ENCODE measurements at places on chromosomes 1 and 21.

- peak; percentile 29 for DNase-seq
Observed at GRCh38 chr1:169250022-169250421, 117.6 kb downstream of the NME7 start.

DNA sequence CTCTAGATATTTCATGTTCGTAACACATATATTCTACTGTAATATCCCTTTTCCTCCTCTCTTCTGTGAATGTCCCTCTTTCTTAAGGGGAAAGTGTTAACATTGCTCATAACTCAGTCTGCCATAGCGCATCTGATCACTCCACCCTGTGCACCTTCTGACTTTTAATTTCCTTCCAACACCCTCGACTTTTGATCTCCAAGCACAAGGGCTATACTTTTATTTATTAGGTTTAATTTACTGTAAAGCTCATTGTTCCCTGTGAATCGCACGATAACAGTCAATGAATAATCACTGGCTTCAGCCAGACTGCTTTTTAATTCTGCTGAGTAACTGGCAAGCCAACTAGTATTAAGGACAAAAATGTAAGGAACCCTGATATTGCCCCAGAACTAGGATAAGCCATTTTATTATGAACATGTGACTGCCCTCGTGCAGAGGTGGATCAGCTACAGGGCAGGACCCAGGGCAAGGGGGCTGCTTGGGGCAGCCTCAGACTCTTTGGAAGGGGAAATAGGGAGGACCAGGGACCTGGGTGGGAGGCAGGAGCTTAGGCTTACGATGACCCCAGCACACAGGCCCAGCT lies 2.6 kb upstream of the ETS2 start:
- no peak for DNase-seq

DNA sequence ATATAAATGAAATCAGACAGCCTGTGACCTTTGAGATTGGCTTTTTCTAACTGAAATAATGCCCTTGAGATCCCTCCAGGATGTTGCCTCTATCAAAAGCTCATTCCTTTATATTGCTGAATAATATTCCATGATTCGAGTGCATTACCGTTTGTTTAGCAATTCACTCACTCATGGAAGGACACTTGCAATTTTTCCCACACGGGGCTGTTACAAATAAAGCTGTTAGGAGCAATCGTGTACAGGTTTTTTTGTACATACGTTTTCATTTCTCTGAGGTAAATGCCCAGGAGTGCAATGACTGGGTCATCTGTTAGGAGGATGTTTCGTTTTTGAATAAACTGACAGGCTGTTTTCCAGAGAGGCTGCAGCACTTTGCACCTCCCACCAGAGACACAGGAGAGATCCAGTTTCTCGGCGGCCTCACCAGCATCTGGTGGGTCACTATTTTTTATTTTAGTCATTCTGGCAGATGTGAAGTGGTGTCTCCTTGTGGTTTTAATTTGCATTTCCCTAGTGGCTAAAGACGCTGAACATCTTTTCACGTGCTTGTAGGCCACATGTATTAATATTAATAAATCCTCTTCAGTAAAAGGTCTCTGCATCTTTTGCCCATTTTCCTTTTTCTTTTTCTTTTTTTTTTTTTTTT lies 11.0 kb downstream of the PRDM15 start:
- no peak for DNase-seq

- no peak for DNase-seq
Observed at GRCh38 chr1:163074004-163074403, 4.8 kb downstream of the RGS4 start.

GRCh38 chr21:15199414-15200383 lies 134.9 kb upstream of the NRIP1 start:
- DNase-seq = no peak

DNA sequence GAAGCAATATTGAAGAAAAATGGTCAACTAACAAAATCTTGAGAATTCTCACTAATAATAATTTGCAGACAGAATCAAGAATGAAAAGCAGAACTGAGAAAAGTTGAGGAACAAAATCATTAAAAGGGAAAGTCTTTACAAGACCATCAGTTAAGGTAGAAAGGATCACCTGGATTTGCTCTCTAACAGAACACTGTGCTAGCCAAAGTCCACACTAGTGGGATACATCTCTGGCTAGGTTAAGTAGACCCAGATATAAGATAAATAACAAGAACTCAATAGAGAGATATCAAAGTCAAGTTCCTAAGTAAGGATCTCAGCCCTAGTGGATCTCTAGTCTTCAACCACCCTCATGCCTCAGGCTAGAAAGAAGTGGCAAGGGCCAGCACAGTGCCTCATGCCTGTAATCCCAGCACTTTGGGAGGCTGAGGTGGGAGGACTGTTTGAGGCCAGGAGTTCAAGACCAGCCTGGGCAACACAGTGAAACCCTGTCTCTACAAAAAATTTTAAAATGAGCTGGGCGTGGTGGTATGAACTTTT lies 19.6 kb downstream of the IPP start:
- DNase-seq = no peak

- peak; percentile 1 for DNase-seq
Observed at GRCh38 chr1:75265792-75266191, 131.6 kb downstream of the LHX8 start.

All from HCEC 1CT (cell line).